GM03348 (cell line): ENCODE measurements at places on chromosomes 6 and 20.

DNA sequence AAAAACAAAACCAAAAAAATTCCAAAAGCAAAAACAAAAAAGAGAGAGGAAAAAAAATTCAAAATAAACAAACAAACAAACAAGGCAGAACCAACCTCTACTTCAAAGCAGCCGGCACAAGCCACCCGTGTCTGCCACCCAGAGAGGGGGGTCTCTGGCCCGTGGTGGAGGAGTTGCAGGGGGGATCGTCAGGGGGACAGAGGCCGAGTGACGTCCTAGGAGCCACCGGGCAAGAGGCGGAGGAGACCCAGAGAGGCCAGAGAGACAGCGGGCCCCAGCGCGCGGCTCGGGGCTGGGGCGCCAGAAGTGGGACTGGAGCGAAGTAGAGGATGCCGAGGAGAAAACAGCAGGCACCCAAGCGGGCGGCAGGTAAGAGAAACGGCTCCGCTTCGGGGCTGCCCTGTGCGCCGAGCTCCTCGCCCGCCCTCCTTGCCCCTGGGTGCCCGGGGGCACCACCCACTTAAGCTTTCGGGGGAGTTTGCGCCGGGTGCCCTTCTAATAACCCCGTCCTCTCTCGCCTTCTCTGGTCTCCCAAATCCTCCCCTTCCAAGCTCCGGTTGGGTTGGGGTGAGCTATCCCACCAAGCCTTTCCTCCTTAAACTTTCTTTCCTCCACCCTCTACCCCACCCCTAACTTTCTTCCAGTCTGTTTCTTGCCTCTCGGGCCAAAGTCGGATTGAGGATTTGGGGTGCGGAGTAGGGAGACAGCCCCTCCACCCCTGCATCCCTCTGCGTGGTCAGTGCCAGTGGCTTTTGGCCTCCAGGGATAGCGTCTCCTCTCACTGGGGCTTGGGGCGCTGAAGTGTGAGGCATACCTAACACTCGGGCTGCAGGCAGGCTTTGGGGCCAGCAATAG lies 1.0 kb downstream of the TSHZ2 start:
- peak; percentile 53 for DNase-seq

DNA sequence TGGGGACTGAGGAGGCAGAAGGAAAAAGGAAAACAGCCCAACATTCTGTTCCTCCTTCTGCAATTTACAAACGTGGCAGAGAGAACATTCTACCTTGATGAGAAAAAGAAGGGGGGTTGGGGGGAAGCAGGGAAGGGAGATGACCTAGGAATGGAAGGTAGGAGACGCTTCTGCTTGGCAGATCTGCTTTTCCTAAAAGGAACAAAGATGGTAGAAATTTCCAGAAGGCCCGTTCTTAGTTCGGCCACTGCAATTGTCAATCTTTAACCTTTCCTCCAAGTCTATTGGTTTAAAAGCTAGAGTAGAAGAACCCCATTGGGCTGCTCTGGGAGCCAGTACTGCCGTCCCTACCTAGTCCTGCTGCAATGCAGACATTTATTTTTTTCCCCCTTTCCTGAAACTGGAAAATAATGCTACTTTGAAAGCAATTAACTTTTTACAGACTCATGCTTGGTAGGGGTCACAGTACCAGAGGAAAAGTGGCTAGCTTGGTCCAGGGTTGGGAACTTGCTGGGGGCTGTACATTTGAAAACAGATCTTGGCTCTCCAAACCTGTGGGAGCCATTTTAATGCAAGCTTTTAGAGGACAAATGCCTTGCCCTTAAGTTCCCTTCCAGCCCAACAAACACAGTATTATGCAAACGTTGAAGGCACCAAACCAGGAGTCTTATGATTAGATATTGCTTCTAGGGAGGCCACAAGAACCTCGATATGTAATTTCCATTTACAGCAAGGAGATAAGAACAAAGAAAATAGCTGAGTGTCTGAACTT lies 2.6 kb downstream of the ZMYND8 start:
- no peak for DNase-seq

GRCh38 chr20:44646641-44647274 lies 4.7 kb downstream of the ADA start:
- DNase-seq: peak; percentile 30

DNA sequence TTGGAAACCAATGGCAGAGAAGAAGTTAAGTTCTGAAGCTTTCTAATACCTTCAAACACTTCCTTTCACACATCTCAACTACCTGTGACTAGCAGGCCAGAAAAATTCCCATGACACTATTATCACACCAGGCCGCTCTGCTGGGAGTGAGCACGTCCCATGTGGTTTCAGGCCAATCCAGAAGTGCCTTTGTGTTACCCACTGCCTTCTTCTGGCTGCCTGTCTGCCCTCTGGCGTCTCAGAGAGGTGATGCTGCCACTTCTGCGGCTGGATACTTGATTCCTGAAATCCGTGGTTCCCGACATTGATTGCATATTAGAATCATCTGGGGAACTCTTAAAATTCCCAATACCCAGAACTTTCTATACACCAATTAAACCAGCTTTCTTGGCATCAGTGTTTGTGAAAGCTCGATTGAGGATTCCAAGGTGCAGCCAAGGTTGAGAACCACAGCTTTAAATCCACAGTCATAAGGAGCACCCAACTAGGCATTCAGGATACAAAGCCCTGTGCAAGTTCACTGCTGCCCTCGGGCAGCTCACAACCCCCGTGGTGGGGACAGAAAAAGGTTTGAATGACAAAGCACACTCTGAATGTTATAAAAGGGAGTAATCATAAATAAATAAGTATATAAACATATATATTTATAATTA lies 65.6 kb downstream of the STMND1 start:
- peak; percentile 71 for DNase-seq

DNA sequence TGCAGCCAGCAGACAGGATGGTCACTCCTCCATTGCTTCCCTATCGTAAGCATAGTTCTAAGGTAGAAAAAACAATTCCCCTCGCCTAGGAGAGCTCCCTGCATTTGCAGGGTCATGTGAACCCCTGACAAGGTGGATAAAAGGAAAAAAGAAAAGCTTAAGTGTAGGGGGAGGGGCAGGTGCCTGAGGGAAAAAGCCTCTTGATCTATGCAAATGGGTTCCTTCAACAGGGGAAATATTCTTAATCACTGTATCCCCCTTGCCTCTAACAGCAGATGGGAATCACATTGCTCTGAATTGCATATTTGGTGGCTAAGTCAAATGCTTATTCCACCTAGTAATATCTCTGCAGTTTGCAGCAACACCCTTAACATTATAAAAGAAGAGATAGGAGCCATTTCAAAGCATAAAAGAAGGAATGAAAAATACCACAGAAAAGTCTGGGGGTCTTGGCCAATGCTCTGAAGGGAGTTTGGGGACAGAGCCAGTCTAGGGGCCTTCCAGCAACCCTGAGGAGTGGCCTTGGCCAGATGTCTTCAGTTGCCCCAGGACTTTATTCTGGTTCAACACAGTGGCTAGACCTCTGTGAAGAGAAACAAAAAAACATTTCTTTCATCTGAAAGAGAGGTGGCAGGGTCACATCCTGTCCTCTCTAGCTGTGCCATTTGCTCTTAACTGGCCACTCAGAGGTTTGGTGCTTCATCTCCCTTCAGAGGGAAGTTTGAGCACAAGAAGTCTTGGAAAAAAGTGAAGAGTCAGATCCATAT lies 660.4 kb upstream of the GJE1 start:
- no peak for DNase-seq

DNA sequence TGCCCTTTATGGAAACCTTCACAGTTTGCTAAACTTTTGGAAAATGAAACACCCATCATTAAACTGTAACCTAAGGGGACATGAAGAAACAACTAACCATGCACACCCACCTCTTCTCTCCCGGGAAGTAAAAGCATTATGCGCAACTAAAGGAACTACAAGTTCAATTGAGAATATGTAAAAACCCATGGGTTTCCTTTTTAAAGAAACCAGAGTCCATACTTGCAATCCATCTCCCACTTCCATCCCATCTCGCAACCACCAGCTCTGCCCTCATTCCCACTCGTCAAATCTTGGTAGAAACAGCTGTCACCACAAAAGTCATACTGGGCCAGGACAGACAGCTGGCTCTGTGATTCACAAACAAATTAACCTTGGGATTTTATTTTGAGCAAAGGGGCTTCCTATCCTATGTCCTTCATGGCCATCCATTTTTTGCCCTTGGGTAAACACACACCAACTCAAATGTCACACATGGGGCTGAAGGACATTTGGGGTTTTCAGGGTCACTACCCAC lies 81.5 kb downstream of the HAO1 start:
- DNase-seq: no peak

GRCh38 chr6:146341493-146342230 lies 202.0 kb upstream of the RAB32 start:
- no peak for DNase-seq

- DNase-seq: peak; percentile 16
These were observed 80.3 kb downstream of the TBC1D7 start for GRCh38 chr6:13248053-13248452.
